Melanocyte of skin (primary cell): ENCODE measurements at places on chromosomes 7 and 10. TPM values are rescaled to one million over a fixed set of nuclear protein-coding genes. Genes with fewer than 3 reads are reported as not detected.

FFAR4 gene
- total RNA-seq: not detected in 2 replicates

SEC61A2 gene
- total RNA-seq: 18.6 and 22.2 TPM in 2 replicates

CRYGN gene
- total RNA-seq: not detected in 2 replicates

INTS15 gene
- 15.3 and 18.5 TPM in 2 replicates for total RNA-seq

UPK3B gene
- total RNA-seq: 0.15 TPM in 1 of 2 replicates, not detected in the other

NODAL gene
- not detected in 2 replicates for total RNA-seq

NEUROD6 gene
- total RNA-seq: not detected in 2 replicates

TMEM178B gene
- total RNA-seq: 0.36 and 1.7 TPM in 2 replicates

ZNF438 gene
- total RNA-seq: 2.7 and 3.4 TPM in 2 replicates

GSTO2 gene
- total RNA-seq: 3.1 and 7.7 TPM in 2 replicates

IFIT2 gene
- 60.3 and 119 TPM in 2 replicates for total RNA-seq

SPDYE1 gene
- total RNA-seq: not detected in 2 replicates

EEPD1 gene
- total RNA-seq: 10.3 and 12.0 TPM in 2 replicates

FANK1 gene
- 1.4 and 2.9 TPM in 2 replicates for total RNA-seq

ORAI2 gene
- total RNA-seq: 21.0 and 30.2 TPM in 2 replicates

HOXA4 gene
- total RNA-seq: 1.4 TPM in 1 of 2 replicates, not detected in the other

FAM20C gene
- 6.9 and 8.4 TPM in 2 replicates for total RNA-seq

SHH gene
- under 0.01 TPM in 1 of 2 replicates, not detected in the other for total RNA-seq

GCK gene
- not detected in 2 replicates for total RNA-seq

FKBP6 gene
- total RNA-seq: not detected in 2 replicates

ELFN1 gene
- 2.8 and 4.4 TPM in 2 replicates for total RNA-seq

RBM20 gene
- 0.34 and 0.36 TPM in 2 replicates for total RNA-seq

UNC5B gene
- under 0.01 and 0.36 TPM in 2 replicates for total RNA-seq

DNMBP gene
- total RNA-seq: 8.6 and 11.6 TPM in 2 replicates

CRCP gene
- total RNA-seq: 19.4 and 25.3 TPM in 2 replicates

VIPR2 gene
- total RNA-seq: not detected in 2 replicates
